ENCODE measurements at places on chromosomes 5 and 9. TPM values are rescaled to one million over a fixed set of nuclear protein-coding genes. Genes with fewer than 3 reads are reported as not detected.

Gene ROPN1L
- polyA plus RNA-seq: 0.48 TPM

Gene PDE6A
- 0.05 TPM for polyA plus RNA-seq

Gene DMRT2
- polyA plus RNA-seq: not detected

Gene ZBTB6
- 1.7 TPM for polyA plus RNA-seq

Gene RORB
- not detected for polyA plus RNA-seq

Gene LRRC26
- polyA plus RNA-seq: not detected

Gene GPR151
- not detected for polyA plus RNA-seq

Gene GLDC
- 1.0 TPM for polyA plus RNA-seq

Gene FCN2
- polyA plus RNA-seq: not detected

Gene PCDHGA6
- 0.08 TPM for polyA plus RNA-seq

Gene ADCY2
- not detected for polyA plus RNA-seq

Gene GPSM1
- polyA plus RNA-seq: not detected

Gene DNAJB5
- 0.75 TPM for polyA plus RNA-seq

Gene FBLL1
- not detected for polyA plus RNA-seq

Gene FAM78A
- polyA plus RNA-seq: 18.3 TPM

Gene PDZD2
- 0.16 TPM for polyA plus RNA-seq

Measured in IgD-negative memory B cell (primary cell).